ENCODE measurements at places on chromosomes 11 and 22.

DNA sequence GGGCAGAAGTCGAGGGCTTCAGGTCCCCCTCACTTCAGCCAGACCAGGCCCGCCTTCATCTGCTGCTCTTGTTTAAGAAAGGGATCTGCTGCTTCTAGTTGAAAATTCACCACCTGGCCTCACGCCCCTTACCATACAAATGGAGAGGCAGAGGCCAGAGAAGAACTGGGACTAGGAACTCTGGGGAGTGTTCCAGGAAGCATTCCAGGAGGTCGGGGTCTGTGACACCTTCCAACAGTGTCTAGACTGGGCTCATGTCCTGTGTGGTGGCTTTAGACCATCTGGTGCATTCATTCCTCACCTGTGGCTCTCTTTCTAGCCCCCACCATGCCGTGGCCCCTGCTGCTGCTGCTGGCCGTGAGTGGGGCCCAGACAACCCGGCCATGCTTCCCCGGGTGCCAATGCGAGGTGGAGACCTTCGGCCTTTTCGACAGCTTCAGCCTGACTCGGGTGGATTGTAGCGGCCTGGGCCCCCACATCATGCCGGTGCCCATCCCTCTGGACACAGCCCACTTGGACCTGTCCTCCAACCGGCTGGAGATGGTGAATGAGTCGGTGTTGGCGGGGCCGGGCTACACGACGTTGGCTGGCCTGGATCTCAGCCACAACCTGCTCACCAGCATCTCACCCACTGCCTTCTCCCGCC lies 12.3 kb downstream of the TSKU start:
- no peak for DNase-seq

- DNase-seq: no peak
Observed at GRCh38 chr11:130905512-130905911, 10.8 kb downstream of the SNX19 start.

DNA sequence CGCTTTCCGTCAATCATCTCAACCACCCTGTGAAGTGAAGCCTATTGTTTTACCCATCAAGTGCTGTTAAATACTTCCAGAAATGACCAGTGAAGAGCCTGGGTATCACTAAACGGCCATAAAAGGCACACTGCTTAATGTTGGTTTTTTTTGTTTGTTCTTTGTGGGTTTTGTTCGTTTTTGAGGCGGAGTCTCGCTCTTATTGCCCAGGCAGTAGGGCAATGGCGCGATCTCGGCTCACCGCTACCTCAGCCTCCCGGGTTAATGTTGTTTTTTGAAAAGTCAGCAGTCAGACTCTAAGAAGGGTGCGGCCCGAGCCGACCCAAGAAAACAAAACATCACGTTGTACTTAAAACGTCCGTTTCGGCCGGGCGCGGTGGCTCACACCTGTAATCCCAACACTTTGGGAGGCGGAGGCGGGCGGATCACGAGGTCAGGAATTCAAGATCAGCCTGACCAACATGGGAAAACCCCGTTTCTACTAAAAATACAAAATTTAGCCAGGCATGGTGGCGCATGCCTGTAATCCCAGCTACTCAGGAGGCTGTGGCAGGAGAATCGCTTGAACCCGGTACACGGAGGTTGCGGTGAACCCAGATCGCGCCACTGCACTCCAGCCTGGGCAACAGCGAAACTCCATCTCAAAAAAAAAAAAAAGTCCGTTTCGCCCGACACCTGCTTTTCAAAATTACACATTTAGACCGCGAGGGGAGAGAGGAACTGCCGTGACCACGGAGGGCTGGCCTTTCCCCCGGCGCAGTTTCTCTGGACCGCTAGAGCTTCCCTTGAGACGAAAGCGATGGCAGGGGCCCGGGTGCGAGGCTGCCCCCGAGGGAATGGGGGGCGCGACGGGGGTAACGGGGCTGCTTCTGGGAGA lies 714 bp downstream of the CD59 start:
- no peak for DNase-seq

GRCh38 chr11:64853709-64854108 lies 9.3 kb upstream of the CDC42BPG start:
- DNase-seq: no peak

DNA sequence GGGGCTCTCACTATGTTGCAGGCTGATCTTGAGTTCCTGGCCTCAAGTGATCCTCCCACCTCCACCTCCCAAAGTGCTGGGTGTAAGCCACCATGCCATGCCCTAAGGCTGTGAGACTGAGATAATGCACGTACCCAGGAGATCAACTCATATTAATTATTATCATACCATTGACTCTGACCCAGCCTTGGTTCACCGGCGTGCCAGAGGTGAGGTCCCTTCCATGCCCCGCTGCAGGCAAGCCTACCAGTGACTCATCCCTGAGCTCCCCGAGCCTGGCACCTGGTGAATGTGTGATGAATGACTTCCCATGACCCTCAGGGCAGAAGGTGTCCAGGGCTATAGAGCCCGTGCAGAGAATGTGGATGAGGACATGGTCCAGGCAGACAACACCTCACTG lies 12.1 kb downstream of the GAL3ST1 start:
- no peak for DNase-seq

All from AG04450 (cell line).